HEK293T (cell line): ENCODE measurements at places on chromosomes 6 and 20.

DNA sequence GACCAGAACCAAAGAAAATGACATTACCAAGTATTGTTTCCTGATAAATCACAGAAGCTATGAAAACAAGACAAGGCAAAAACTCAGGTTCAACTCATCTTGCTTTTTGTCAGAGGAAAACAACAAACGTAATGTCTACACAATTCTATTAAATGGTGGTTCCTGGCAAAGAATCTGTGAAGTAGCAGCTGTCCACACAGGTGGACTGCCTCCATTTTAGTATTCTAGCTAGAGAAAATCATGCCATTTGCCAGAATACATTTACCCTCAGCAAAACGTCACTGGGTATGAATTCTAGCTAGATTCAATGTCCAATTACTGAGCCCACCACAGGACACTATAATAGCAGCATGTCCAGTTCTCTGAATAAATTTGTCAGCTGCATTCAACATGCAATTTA, 125.4 kb downstream of the ADGRB3 start:
- DNase-seq, result no peak

DNA sequence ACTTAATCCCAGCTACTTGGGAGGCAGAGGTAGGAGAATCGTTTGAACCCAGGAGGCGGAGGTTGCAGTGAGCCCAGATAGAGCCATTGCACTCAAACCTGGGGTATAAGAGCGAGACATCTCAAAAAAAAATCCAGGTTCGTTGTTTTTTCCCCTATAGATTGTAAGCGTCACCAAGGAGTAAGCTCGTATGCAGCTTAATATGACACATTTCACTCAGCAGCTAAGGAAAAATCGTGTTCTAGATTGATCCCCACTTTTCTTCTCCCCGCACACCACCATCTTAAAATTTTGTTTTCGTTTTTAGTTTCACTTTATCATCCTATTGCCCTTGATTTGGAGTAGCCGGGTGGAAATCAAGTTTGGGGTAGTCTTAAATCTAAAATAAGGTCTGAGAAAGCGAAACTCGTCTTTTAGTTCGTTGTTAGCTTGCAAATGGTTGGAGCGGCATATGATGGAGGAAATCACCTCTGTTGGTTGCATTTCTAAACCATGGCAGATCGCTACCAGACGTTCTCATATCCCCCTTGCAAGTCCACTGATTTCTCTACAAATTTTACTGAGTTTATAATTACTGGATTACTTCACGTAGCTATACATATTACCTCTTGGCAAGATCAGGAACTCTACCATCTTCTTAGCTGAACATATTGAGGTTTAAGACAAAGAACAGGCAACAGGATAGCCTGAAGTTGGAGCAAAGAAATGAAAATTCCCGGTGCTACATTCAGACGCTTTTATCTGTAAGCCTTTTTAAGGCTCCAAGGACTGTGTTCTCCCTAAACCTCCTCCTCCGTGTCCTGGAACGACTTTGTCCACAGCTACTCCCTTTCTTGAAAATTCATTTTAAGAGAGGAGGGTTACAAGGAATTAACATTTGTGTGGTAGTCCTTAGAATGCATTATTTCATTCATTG, 91.1 kb upstream of the BTN3A2 start:
- DNase-seq, result no peak

- peak; percentile 49 for DNase-seq
Observed at GRCh38 chr6:35552285-35552917, 39.7 kb upstream of the TULP1 start.

GRCh38 chr6:109296971-109297372, 85.3 kb downstream of the CD164 start:
- no peak for DNase-seq

- DNase-seq, result no peak
Observed at GRCh38 chr20:23225407-23226060, 125.1 kb upstream of the NXT1 start.

DNA sequence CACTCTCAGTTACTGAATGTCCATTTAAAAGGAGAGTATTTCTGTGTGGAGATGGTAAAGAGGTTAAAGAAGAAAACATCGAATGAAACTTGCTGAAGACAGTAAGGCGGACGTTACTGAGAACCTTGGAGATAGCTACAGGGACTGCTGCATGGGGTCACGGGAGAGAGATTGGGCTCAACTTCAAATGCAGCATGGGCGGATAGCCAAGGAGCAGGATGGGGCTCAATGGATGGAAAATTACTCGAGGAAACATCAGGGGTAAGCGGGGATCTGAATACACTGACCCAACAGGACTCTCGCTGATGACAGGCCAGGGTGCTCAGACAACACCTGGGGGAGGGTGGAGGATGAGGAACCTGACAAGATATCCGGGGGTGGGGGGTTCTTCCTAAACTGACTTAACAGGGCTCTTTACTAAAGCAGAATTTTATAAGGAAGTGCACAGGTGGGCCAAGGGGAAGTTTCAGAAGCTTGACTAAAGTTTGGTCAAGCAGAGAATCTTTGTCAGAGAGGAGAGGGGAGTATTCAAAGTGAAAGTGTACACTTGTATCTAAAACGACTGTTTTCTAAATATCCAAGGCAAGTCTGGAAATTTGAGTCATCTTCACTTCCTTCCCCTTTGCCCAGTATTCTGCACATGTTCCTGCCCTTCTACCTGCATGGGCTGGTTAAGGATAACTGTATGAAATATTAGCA, 22.8 kb downstream of the ECT2L start:
- DNase-seq, result no peak

GRCh38 chr20:58888521-58889333, 36.2 kb downstream of the GNAS start:
- DNase-seq, result peak; percentile 71

DNA sequence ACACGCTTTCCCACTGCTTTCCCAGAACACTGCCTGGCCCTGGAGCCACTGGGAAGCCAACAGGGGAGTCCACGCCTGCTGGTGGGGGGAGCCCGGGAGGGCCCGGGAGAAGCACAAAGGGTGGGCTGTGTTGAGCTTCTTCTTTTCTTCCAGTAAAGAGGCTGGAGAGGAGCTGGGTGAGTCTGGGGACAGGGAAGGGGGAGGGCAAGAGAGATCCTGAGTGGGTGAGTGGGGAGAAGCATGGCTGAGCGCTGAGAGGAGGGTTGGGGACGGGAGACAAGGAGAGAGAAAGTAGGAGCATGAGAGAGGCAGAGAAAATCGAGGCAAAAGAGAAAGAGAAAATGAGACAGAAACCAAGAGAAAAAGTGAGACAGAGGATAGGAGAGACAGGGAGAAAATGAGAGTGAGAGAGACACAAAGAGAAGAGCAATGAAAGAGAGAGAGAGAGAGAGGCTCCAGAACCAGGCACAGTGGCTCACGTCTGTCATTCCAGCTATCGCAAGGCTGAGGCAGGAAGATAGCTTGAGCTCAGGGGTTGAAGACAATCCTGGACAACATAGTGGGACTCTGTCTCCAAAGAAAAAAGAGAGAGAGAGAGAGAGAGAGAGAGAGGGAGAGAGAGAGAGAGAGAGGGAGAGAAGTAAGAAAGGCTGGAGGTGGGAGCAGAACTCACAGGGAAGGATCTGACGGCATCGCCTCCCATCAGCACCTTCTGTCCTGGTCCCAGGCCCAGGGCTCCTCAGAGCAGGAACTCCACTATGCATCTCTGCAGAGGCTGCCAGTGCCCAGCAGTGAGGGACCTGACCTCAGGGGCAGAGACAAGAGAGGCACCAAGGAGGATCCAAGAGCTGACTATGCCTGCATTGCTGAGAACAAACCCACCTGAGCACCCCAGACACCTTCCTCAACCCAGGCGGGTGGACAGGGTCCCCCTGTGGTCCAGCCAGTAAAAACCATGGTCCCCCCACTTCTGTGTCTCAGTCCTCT, 2.0 kb downstream of the LST1 start:
- no peak for DNase-seq

GRCh38 chr6:76516924-76517323, 444.5 kb upstream of the IMPG1 start:
- no peak for DNase-seq

DNA sequence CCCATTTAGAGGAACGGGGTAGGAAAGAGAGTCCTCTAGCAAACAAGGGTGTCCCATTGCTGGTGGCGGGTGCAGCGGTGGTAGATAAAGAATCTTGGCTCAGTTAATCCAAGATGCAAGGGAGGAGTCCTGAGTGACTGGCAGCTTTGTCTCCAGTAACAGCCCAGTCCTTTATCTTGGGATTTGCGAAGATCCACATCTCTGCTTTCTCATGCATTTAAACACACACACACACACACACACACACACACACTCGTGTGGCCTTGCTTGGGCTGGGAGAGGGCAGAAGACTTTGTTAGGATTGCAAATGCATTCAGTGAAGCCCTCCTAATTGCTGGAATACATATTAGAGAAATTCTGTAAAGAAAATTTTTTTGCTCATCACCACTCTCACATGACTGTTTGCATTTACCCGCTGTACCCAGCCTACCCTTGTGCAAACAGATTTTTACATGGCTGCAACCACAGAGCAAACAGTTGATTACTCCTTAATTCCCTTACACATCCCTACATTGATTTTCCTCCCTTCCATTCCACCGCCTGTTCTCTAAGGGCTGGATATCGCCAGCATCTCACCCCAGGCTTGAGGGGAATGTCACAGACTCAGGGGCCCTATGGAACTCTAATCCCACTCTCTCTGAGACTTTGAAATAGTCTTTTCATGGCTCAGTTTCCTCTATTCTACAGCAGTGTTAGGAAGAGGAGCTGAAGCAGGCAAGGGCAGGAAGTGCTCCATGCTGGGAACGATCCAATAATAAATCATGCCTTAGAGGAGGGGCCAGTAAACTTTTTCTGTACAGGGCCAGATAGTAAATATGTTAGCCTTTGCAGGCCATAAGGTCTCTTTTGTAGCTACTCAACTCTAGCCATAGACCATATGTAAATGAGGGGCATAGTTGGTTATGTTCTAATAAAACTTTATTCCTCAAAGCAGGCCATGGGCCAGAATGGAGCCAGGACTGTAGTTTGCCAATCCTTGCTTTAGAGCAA, 3.5 kb downstream of the C6orf132 start:
- no peak for DNase-seq

DNA sequence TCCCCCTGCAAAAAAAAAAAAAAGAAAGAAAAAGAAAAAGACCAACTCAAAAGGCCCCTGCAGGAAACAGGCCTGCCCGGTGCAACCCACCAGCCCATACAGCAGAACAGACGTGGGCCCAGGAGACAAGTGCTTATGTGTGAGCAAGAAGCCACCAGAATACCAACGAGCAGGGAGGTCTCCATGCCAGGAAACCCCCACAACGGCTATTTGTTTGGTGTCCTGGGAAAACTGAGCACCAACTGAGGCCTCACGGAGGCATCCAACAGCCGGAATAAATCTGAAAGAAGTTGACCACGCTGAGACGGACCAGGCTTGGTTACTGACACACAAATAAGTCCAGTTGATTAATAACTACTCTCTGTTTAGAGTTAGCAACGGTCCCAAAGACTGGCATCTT, 29.7 kb downstream of the PTPRT start:
- no peak for DNase-seq

DNA sequence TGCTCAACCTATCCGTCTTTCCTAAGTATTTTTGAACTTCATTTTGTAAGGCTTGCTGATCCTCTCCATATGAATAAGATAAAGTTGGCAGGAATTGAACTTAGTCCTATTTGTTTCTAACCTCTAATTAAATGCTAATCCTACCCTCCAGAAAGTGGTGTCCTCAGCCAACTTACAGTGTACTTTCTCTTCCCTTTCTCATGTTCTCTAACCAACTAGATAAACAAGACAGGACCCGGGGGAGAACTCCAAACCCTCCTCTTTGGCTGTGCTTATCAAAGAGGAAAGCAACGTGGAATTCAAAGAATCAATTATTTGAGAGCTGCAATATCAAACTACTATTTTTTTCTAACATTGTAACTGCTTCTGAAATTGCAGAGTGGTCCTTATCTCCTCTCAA, 56.5 kb upstream of the NRSN1 start:
- DNase-seq, result no peak

DNA sequence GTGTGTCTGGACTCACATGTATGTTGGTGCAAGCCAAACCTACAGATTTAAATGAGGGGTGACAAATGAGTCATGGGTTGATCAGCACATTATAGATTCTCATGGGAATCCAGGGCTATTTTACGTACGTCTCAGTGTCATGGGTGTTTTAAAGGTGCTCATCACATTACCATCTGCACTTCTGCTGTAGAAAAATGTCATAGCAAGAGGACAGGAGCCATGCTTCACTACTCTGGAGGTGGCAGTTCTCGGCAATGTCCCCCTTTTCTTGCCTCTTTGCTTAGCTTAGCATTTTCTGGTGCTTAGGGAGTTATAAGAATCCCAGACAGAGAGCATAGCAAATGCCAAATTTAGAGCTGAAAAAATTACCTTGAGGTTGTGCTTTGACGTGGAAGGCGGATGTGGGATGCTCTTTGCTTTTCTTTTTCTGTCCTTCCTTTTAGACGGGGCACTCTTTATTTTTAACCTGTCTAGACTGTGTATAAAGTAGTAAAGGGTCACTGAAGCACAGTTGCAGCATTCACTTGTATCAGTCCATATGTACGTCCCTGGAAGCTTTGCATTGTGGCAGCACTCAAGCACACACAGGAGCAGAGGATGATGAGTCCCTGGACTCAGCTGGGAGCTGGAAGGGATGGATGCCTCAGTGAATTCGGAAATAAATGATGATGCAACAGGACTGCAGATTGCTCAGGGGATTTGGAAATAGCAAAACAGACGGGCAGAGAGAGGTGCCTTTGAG, 139.7 kb downstream of the SYNDIG1 start:
- DNase-seq, result no peak

DNA sequence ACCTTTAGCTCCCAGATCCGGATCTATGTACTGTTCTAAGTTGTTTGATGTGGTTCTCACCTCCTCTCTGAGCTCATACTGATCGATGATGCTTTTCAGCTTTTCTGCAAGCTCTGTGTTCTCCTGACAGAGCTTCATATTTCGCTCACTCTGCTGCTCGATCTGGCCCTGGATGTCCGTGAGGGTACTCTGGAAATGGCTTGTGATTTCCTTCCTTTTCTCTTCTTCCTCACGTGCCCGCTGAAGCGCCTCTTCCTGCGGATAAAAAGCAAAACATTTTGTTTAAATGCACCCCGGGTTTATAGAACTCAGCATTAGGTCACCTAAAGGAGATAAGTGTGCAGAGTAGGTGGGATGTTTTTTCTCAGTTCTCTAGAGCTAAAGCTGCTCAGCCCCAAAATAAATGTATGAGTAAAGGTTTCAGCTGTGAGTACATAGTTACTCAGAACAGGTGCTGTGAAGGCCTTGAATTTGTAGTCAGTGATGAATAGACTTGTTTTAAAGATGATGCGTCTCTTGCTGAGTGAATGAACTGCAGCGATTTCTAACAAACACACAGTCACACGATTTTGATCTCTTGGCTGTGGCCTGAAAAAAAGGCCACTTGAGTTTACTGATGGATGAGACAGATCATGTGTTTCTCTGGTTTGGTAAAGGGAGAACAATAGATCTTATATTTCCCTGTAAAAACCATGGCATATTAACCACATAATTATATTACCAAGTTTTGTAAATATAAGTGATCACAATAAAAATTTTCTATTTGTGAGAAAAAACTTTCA, 29.1 kb downstream of the TXLNB start:
- no peak for DNase-seq

GRCh38 chr6:170443151-170443662, 109.9 kb downstream of the PSMB1 start:
- DNase-seq, result no peak

DNA sequence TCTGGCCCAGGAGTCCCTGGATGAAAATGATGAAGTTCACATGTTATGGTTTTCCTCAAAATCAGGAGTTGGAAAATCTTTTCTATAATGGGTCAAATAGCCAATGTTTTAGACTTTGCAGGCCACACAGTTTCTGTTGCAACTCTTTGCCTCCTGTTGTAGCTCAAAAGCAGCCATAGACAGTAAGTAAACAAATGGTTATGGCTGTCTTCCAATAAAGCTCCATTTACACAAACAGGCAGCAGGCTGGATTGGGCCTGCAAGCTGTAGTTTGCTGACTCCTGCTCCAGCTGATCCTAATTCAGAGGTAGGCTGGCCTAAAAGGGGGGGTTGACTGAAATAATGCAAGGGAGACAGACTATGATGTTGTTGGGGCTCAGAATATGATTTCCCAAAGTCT, 33.0 kb downstream of the METTL24 start:
- DNase-seq, result no peak
